ENCODE measurements at places on chromosomes 5 and 9. TPM values are rescaled to one million over a fixed set of nuclear protein-coding genes. Genes with fewer than 3 reads are reported as not detected.

Gene PCDHA3
- 0.18 TPM for total RNA-seq

Gene DROSHA
- total RNA-seq: 45.4 TPM

Gene SHOC1
- not detected for total RNA-seq

Gene LRRC26
- total RNA-seq: not detected

Gene MARCOL
- not detected for total RNA-seq

Gene NSD1
- total RNA-seq: 63.6 TPM
